Stimulated activated CD4-positive, alpha-beta T cell treated with anti-CD3 and anti-CD28 coated beads, Interleukin-1b, Interleukin-23, amount 100 ng/mL, for 1 hour (primary cell): ENCODE measurements at places on chromosomes 3 and 15.

DNA sequence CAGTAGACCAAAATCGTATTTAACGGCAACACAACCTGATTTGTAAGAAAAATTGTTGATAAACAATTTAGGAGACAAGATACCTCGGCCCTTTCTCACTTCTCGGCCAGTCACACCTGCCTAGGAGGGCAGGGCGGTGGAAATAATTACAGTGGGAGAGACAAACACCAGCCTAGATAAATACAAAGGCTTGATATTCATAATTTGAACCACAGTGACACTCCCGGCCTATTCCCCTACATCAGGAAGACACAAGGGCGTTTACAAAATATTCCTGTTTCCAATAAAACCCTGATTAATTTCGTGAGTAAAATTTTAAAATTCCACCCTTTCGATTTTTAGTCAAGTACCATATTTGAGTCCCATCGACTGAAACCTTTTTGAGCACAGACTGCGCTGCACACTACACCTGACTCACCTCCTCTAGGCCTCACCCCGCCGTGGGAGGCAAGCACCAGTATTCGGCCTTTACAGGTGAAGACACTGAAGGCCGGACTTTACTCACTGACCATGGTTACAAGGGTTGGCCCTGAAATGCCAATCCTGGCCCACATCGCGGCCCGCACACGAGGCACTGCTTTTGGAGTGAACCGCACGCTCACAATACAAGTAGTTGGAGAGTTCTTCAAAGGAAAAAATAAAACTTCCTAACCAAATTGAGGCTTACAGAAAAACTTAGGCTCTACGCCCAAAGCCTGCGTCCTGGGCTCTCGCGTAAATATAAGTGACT, 794 bp downstream of the ARPP19 start:
- no peak for DNase-seq

DNA sequence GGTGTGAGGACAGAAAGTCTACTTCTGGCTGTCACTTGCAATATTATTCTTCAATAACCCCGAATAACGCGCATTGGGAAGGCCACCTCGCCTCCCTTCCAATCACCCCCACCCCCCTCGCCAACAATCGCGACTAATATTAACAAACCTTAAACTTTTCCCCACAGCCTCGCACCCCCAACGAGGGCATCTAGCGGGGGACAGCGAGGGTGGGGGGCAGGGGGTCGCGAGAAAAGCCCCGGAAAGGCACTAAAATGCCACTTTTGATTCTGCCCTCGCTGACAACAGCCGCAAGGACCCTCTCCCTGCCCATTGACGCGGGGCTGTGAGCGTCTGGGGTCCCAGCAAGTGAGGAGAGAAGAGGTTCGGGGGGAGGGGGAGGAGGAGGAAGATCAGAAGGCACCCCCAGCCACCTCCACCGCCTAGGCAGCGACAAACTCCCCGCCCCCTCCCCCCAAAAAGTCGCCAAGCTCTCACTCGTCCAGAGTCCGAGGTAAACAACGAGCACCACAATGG, 868 bp downstream of the SATB1 start:
- no peak for DNase-seq

GRCh38 chr3:187628169-187628568, 42.0 kb downstream of the SST start:
- no peak for DNase-seq

GRCh38 chr15:69015591-69015990, 1.1 kb downstream of the NOX5 start:
- no peak for DNase-seq

DNA sequence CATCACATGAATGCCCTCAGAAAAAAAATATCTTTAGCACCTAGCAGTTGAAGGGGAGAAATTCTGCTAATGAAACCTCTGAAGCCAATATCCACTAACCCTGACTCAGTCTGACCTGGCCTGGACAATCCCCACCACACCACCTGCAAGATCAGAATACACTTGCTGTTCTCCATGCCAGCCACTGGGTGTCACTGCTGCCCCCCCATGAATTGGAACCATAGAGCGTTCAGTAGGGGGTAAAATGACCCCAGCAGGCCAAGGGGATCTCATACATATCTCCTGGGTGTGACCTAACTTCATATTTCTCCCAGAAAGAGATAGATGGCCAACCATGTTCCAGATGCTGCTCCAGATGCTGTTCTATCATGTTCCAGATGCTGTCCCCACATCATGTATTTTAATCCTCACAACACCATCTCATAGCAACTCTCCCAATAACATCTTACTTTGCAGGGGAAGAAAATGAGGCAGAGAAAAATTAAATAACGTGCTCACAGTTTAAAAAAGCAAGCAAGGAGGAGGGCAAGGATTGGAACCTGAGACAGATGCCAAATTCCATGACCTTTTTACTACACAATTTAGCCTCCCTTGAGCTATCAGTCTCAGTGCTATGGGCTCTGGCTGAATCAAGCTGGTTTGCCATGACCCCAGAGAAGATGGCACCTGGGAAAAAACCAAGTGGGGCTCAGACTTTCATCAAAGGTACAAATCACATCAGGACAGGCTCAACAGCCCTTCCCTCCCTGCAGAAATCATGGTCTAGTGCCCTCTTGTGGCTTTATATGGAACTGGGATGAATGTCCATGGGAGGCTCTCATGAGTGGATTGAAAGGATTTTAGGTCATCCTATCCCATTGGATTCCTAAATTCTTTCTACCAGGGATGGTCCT, 12.4 kb downstream of the NTRK3 start:
- DNase-seq: no peak

- DNase-seq: no peak
Measured at GRCh38 chr15:86139828-86140227, 60.2 kb downstream of the AGBL1 start.
